ENCODE measurements at places on chromosomes 12 and 14. TPM values are rescaled to one million over a fixed set of nuclear protein-coding genes. Genes with fewer than 3 reads are reported as not detected.

CHGA gene
- polyA plus RNA-seq, result not detected

SERPINA6 gene
- polyA plus RNA-seq, result not detected

FAM186B gene
- polyA plus RNA-seq, result not detected

GABARAPL1 gene
- polyA plus RNA-seq, result 35.3 TPM

CIROP gene
- polyA plus RNA-seq, result not detected

NGB gene
- polyA plus RNA-seq, result not detected

KRT80 gene
- polyA plus RNA-seq, result not detected

NCKAP5L gene
- 1.9 TPM for polyA plus RNA-seq

Measured in naive thymus-derived CD8-positive, alpha-beta T cell (primary cell).